Cortex of kidney (tissue), 1 donor: ENCODE measurements at places on chromosomes 3 and 15.

- DNase-seq: no peak
These were observed 123.3 kb upstream of the CTNNB1 start for GRCh38 chr3:41075975-41076374.

DNA sequence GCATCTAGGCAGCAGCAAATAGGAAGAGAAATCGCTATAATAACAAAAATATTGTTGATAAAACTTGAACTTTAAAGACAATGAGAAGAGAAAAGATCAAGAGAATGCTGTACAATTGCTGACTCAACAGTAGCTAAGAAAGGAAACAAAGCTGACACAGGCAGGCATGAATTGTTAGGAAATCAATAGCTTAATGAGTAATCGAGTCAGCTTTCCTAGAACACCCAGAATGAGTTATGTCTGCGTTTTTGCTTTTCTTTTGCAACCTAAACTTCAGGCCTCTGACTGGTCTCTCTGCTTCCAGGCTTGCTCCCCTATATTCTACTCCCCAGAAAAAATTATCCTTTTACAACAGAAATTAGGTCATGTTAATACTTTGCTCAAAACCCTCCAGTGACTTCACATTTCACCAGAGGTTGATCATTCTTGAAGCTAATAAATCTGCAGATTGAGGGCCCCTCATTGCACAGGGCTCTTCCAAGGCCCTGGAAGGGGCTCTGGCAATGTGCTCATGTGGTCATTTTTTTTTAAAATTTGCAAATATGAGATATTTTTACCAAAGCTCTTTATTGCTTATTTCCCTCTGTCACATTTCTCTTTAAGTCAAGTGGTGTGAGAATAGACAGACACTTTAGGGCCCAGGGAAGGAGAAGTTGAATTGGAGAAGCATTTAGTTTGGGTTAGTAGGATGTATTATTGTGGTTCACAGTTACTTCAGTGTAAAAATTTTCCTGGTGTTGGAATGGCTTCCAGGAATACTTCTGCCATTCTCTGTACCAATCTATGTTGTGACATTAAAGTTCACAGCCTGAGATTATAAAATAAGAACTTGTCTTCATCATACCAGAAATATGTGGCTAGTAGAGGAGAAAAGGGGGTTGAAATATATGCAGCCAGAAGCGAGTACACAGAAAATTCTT, 116.3 kb downstream of the TMCO5A start:
- DNase-seq: no peak

GRCh38 chr3:27606537-27606936, 115.6 kb downstream of the EOMES start:
- no peak for DNase-seq

GRCh38 chr15:89075101-89075640, 13.1 kb upstream of the ABHD2 start:
- no peak for DNase-seq

GRCh38 chr3:41701191-41701698, 260.7 kb downstream of the ULK4 start:
- no peak for DNase-seq

- no peak for DNase-seq
These were observed 166.2 kb downstream of the ADAMTS17 start for GRCh38 chr15:100175406-100176114.

DNA sequence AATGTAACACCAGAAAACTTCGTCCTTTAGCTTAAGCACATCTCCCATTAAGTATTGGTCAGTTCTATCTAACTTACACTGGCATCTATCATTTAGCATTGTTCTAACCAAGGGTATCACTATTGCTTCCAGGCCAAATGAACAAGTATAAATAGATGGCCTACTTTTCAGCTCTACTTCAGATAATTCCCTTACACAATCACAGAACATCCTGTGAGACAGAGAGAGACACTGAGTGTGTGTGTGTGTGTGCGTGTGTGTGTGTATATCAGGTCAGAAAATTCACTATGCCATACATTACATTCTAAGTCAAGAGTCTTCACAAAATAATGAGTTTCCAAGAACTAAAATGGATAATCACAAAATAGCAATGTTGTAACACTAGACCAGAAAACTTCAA, 39.1 kb downstream of the SCAPER start:
- DNase-seq: no peak

- DNase-seq: no peak
These were observed 30.9 kb downstream of the PTH1R start for GRCh38 chr3:46908294-46908985.

DNA sequence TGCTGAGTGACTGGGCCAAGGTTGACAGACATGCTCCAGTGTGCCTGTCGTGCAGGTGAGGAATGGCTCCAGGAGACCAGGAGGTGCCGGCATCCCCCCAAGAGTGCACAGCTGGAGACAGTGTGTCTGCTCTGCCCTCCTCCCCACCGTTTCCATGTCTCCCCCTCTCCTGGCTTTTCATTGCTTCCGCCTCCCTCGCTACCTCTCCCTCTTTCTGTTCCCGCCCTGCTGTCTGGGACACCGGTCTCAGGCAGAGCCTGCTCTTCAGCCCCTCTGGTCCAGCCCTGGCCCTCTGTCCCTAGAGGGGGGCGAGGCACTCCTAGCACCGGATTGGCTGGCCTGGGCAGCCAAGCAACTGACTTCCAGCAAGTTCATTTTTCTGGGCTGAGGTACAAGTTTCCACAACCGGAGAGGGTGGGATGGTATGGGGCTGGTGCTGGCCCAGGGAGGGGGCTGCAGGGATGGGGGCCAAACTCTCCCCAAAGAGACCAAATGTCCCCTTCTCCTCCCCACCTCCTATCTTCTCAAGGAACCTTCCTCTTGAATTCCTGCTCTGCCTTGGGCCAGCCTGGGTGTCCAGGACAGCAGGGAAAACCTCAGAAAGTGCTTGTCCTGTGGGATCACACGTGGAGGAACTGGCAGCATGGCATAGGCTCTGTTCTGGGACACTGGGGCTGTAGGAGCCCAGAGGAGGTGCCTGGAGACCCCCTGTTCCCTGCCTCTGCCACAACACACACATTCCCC, 32.6 kb downstream of the PRKCD start:
- no peak for DNase-seq

- DNase-seq: no peak
These were observed 24.5 kb upstream of the ARNT2 start for GRCh38 chr15:80379693-80380092.

GRCh38 chr3:36403661-36404060, 23.4 kb downstream of the STAC start:
- no peak for DNase-seq

DNA sequence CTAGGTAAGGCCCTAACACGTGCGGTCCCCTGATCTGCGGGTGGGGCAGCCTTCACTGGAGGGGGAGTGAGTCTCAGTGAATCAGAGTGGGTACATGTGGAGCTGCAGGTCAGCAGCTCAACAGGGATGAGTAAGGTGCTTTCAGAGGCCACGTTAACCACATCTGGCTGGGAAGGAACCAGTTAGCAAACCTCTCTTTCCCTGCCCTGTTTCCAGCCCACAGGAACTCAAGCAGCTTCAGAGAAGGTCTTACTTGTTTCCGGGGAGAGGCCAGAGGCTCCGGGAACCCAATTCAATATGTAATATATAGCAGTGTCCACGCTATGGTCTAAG, 175.3 kb downstream of the XXYLT1 start:
- no peak for DNase-seq

DNA sequence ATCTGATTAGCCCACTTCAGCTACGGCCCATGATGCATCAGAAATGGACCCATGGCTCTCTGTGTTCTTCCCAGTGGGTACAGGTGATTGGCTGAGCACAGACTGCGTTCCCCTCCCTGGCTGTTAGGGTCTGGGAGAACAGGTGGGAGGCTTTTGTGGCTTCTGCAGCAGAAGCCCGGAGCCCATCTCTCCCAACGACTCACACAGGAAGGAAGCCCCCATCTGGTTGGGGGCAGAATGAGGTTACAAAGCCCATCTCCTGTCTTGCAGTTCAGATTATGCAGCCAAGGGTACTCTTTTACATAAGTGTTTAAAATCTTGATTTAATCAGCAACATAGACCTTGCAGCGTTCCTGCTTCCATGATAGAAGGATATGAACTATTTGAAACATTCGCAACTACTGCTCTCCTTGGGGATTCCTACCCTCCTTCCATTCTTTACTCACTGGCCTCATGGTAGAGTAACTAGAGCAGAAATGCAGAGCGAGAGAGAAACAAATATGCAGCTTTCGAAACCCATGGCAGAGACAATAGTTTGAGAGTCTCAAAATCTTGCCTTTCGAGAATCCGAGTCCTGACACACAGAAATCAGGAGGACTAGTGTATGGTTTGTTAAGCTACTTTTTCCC, 291.3 kb downstream of the TLE3 start:
- DNase-seq: no peak

GRCh38 chr3:189222927-189223636, 51.3 kb downstream of the TPRG1 start:
- DNase-seq: no peak

- DNase-seq: no peak
These were observed 24.5 kb upstream of the RASA2 start for GRCh38 chr3:141462176-141462859.

DNA sequence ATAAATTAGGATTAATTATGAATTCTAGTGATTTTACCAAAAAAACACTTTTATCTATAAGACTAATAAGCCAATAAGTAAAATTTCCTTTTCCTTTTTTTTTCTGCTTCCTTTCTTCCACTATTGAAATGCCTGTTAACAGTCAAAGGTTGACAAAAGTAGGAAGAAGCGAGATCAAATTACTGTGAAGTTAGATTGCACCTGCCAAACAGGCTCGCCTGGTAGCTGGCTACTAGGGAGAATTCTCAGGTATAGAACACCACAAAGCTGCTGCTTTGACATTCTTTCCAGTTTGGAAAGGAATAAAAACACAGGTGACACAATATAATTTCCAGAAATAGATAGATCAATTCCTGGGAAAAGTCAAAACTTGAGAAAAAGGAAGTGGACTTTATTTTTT, 749.0 kb downstream of the NSUN3 start:
- no peak for DNase-seq

GRCh38 chr3:12891985-12892839, 50.8 kb upstream of the RPL32 start:
- DNase-seq: no peak

GRCh38 chr15:28105224-28105791, 6.2 kb upstream of the OCA2 start:
- no peak for DNase-seq

DNA sequence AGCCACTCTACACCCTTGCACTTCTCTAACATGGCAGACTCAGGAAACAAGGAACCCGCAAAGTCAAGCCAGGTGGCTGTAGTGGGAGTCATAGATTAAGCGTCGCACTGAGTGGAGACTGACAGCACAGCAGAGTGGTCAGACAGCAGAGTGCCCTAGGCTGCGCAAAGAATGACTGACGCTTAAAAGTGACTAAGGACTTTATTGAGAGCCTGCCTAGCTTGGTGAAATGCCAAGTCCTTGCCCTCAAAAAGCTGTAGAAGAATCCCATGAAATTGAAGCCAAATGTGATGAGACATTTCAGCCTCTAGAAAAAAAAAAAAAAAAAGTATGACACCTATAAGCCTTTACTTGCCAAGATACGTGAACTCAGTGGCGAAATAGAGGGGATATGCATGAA, 30.2 kb downstream of the NCEH1 start:
- DNase-seq: no peak

GRCh38 chr3:14434498-14435151, 32.2 kb downstream of the SLC6A6 start:
- no peak for DNase-seq

DNA sequence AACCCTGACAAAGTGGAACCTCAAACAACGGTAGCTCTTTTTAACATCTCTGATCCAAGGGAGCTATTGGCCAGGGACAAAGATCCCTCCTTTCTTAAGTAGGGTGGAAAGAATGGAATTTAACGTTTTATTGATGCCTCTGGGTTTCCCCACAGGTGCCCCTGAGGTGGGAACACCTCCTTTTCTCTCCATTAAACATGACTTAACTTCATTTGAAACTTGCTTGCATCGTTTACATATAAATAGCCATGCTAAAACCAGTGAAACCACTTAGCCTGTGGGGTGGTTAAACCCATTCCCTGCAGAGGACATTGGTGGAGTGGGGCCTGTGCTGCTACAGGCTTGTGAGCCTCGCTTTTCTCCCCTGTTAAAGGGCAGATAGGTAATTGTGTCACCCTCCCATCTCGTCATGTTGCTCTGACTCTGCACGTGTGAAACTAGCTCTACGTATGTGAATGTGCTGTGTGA, 9.7 kb downstream of the CGNL1 start:
- no peak for DNase-seq

- no peak for DNase-seq
These were observed 453.4 kb downstream of the OCA2 start for GRCh38 chr15:27645672-27646071.

DNA sequence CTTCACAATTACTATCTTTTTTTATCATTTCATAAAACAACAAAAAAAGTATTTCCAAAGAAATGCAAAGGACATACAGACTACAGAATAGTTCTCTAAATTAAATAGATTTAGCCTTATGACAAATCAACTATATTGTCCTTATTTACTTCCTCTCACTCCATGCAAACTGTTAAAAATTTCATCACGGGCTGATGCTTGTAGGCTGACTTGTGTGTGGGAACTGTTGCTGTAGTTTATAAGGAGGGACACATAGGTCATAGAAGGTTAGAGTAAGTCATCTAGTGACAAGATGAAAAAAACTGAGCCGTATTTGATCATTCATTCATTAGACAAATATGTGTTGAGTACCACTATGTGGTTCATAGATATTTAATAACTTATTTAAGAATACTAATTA, 232.5 kb upstream of the TBL1XR1 start:
- DNase-seq: no peak

GRCh38 chr3:115248274-115248673, 101.2 kb upstream of the ZBTB20 start:
- DNase-seq: no peak

DNA sequence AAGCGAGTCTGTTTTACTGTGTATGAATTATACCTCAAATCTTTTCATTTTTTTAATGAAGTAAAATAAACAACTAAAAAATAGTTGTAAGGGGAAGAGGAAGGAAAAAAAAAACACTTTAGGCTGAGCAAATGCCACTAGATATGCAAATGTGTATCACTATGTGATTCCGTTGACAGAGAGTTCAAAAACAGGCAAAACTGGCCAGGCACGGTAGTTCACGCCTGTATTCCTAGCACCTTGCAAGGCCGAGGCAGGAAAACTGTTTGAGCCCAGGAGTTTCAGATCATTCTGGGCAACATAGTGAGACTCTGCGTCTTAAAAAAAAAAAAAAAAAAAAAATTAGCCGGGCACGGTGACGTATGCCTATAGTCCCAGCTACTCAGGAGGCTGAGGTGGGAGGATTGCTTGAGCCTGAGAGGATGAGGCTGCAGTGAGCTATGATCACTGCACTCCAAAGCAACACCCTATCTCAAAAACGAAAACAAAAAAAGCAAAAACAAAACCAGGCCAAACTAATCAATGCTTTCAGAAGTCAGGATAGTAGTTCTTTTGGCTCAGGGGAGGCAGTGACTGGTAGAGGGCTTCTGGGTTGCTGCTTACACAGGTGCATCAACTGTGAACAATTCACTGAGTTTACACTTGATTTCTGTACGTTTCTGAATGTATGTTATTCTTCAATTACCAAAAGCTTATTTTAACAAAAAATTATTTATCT, 7.4 kb downstream of the PRC1 start:
- no peak for DNase-seq

DNA sequence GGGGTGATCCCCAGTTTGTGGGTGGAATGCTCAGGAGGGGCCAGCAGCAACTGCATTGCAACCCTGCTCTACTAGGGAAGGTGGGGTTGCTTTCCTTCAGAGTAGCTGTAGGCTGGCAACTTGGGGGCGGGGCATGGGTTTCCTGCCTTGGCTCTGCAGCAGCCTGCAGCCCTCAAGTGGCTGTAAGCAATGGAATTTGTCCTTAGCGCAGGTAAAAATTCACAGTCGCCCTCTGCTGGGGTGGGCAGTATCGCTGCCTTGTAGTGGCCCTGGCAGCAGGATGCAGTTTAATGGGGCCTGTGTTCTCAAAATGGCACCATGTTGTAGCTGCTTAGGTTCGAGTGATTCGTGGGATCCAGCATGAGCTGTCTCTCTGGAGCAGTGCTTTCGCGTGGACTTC, 29.8 kb downstream of the STT3B start:
- DNase-seq: no peak
